Right atrium auricular region (tissue), 2 donors: ENCODE measurements at places on chromosomes 16 and 17.

DNA sequence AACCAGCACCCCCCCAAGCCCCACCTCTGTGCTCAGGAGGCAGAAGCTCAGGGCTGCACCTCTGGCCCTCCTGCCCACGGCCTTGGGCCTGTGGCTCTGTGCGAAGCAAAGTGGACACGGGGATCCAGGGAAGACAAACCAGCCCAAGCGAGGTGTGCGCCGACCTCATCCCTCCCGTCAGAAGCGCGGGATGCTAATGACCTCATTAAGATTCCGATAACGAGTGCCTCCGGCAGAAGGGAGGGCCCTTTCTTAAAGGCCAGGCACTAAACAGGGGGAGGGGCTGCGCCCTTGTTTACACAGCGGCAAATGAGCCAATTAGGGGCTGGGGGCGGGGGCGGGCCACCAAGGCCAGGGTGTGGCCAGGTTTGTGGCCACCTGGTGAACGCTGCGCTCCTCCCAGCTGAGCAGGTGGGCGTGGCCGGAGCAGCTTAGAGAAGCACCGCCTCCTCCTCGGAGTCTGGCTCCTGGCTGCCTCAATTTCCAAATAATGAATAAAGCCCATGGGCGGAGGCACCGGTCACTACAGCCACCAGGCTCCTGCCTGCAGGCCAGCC is 3.2 kb downstream of the CBX4 start:
- DNase-seq, result no peak

DNA sequence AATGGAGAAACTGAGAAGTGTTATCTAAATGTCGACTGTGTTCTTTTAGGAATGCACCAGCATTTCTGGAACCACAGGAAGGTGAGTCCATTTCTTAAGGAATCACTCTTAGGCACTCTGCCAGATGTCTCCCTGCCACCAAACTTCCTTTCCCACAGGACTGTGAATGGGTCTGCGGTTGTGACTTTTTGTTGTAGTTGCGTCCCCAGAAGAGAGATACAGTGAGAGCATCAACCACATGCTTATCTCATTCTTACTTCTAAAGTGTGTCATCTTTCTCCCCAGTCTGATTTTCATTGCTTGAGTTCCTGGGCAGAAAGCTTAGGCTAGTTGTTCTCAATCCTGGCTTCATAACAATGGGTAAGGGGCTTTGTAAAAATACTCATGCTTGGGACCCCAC is 13.4 kb downstream of the ITPRIPL2 start:
- no peak for DNase-seq

- no peak for DNase-seq
Measured at GRCh38 chr16:26530584-26531289, 536.0 kb upstream of the C16orf82 start.

DNA sequence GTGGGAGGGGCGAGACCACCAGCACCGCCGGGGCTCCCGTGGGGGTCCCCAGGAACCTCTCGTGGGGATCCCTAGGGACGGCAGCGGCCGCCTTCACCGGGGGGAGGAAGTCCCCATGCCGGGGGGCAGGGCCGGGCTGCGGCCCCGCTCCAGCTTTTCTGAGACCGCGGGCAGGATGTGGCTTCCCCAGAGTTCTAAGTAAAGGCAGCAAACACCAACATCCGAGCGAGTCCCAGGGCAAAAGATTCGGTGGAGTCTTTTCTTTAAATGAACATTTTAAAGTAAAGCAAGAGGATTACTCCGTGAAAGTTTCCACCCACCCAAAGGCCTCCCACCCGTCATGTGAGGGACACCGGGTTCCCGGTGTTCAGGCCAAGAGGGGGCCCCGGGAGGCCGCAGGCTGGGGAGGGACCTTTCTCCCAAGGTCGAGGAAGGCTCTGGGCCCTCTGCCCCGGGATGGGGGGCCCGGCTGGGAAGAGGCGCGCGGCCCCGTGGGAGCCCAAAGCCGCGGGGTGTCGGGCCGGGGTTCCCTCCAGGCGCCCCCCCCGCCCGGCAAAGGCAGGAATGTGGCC is 137.2 kb upstream of the RPH3AL start:
- no peak for DNase-seq

DNA sequence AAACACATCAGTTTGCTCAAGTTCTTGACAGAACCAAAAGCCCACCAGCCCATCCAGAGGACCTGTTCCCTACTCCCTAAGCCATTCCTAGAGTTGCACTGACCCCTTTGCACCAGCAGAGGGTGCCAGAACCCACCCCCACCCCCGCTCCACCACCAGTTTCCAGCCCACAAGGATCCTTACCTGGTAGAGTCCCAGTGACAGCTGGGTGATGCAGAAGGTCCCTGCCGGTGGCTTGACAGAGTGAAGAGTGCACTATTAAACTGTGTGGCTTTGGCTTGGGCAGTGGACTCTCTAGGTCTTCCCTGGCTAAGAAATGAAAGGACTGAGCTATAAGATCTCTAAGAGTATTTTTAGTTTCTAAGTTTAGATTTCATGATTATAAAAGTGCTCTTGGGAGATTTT is 73.3 kb upstream of the MTMR4 start:
- no peak for DNase-seq

GRCh38 chr16:65066651-65067050 is 55.2 kb downstream of the CDH11 start:
- no peak for DNase-seq

DNA sequence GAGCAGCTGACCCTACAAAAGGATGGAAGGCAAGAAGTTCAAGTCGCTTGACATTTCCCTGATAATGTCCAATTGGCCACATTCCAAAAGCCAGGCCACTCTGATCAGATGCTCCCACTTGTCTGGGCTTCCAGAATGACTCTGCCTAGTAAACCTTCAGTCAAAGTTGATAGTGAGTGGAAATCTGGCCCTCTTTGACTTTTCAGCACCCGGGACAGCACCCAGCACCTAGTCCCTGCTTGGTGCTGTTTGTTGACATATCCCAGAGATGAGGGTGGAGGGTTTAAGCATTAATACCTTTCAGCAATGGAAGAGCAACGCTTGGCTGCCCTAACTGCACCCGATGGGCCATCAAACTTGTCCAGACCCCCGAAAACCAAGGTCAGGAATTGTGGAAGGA is 131.3 kb downstream of the AIPL1 start:
- no peak for DNase-seq

DNA sequence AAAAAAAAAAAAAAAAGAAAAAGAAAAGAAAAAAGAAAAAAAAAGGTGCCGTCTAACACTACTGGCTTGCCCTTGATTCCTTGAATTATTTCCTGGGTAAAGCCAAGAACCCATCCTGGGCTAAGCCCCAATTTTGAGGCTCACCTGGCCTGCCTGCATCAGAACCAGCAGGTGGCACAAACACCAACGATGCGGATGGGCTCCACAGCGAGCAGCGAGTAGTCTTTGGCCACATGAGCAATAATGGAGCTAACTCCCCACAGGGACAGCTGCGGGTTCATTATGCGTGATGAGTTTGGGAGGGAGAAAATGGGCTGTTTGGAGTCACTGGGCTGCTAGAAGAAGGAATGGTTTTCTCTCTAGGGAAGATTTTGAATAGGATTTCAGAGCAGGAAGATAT is 91.1 kb downstream of the ASIC2 start:
- peak; percentile 46 for DNase-seq

DNA sequence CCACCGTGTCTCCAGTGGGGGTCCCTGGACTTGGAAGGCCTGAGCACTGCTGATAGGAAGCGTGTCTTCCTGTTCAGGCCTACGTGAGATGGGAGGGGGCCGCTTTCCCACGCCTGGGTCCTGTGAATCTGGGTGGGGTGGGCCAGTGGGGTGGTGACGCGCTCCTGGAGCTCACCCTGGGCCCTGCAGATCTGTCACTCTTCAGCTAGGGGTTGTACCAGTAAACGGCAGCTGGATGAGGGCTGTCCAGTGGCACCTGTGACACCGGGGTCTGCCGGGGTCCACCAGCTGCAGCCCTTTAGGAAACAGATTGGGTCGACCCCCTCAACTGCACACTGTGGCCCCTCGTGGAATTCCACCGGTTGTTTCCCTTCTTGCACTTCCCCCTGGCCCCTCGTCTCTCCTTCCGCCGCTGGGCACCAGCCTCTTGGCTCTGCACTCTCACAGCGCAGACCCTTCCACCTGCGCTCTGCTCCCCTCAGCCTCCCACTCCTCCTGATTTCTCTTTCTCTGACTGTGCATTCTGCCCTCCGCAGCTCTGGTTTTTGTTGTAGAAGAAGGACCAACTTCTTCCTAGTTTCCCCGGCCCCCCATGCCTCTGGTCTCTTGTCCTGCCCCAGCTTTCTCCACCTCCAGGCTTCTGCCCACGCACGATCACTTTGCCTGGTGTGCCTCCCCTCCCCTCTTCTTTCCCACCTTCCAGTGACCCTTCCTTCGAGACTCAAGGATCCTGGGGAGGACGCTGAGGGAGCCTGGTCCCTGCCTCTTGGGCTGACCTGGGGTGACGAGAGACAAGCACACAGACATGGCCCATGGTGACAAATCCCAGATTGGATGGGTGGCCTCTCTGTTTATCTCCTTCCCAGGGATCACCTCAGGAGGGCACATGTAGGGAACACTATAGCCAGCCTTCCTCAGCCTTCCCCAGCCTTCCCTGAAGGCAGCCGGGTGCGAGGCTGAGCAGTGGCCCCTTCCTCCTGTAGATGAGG is 4.8 kb downstream of the MRC2 start:
- no peak for DNase-seq

- DNase-seq, result no peak
Measured at GRCh38 chr17:13835151-13835550, 233.4 kb upstream of the HS3ST3A1 start.

DNA sequence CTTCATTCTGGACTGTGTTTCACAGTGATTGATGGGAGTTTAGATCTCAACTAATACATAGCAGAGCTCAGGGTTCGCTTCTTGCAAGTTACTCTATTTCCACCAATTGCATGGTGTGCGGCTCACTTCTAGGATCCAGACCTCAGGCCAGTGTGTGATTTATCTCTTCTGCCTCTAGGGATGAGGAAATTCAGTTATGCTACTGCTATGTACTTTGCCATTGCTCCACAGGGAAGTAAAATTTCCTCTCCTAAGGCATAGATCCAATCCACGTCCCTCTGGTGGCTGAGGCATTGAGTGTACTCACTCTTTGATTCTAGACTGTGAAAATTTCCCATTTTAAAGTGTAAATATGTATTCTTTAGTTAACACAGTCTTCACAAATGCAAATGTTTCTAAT is 214.1 kb downstream of the HS3ST3B1 start:
- no peak for DNase-seq

- no peak for DNase-seq
Measured at GRCh38 chr17:4020096-4020495, 55.9 kb upstream of the ATP2A3 start.

DNA sequence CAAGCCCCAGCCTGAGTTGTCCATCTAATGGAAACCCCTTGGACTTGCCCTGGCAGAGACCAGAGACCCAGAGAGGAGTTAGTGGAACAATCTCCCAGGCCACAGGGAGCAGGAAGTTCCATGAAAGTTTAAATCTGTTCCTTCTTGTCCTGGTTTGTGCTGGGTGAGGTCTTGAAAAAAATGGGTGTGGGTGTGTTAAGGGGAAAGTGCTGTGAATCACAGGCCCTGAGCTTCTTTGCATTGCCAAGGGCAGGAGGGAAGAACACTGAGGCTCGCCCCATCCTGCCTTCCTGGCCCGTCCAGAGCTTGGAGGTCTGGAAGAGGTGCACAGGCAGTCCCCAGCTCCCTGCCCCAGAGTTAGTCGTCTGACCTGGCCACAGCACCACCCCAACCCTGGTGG is 2.3 kb downstream of the ADORA2B start:
- DNase-seq, result no peak

GRCh38 chr17:77645072-77646045 is 313.1 kb upstream of the TNRC6C start:
- no peak for DNase-seq

DNA sequence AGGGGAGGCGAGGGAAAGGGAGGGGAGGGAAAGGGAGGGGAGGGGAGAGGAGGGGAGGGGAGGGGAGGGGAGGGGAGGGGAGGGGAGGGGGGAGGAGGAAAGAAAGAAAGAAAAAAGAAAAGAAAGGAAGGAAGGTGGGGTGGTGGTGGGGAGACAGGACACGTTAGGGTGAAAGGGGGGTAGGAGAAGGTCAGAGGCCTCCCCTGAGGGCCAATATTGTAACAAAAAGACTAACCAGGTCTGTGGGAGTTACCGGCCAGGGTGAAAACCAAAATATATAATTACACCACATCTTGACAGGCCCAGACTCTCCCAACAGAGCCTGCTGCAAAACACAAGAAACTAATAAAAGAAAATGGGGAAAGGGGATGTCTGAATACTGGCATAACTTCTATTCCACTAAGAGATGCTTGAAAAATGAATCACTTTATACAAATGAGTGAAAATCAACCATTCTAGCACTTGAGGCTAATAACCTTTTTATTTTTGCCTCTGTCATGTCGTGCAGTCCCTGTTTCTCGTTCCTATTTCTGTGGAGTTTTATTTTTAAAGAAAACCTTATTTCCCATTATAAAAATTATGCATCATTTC is 10.0 kb downstream of the WDR45B start:
- DNase-seq, result no peak

DNA sequence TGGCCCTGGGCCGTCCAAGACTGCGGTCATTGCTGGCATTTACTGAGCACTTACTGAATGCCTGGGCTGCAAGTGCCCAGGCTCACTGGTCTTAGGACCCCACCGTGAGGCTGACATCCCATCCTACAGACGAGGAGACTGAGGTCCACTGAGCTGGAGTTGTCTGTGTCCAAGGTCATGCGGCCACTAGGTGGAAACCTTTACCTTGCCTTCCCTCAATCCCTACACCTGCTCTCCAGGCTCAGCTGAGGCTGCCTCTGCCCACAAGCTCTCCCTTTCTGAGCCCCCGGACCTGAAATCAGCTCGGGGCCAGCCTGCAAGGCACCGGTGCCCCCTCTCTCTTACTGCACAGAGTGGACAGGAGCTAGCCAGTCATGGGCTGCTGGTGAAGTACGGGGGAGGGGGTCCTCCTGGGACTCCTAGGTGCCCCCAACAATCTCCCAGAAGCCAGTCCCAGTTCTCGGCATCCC is 1.5 kb downstream of the CASKIN1 start:
- DNase-seq, result no peak

DNA sequence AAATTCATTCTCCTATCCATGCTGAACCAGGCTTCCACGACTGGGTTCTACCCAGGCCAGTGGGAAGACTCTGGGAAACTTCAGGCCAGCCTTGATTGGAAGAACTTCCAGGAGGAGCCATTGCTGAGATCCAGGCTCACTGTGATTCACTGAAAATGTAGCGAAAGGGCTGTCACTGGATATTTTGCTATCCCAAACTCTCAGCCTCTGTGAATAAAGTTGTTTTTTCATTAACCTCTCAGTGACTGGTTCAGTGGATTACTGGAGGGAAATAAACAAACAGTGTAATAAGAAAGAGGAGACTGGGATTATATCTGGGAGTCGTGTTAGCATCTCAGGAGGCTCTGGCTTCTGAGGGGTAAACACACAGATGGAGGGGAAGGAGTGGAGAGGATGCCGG is 3.1 kb downstream of the FOXL1 start:
- no peak for DNase-seq

GRCh38 chr16:50751528-50751927 is 9.6 kb downstream of the CYLD start:
- no peak for DNase-seq
